ENCODE measurements at places on chromosomes 4 and X.
A peak's percentile ranks its signal among the peaks of the same experiment; 100 is the strongest.

DNA sequence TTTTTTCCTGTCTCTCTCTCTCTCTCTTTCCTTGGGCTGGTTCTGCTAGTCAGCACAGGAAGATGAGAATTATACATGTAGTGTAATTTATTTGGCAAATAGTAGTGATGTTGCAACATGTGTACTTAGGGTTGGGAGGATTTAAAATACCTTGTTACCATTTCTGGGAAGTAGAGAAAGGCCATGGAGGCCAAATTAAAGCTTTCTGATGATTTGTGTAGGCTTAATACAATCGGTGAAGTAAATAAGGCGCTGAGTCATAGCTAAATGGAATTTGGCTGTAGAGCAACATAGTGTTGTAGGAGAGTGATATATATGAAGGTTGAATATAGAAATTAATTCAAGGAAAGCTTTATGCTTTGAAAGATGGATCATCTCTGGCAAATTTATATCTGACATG lies 295.3 kb downstream of the GRID2 start:
- DNase-seq = no peak

- DNase-seq = no peak
Measured at GRCh38 chrX:340641-341423, 22.2 kb upstream of the GTPBP6 start.

DNA sequence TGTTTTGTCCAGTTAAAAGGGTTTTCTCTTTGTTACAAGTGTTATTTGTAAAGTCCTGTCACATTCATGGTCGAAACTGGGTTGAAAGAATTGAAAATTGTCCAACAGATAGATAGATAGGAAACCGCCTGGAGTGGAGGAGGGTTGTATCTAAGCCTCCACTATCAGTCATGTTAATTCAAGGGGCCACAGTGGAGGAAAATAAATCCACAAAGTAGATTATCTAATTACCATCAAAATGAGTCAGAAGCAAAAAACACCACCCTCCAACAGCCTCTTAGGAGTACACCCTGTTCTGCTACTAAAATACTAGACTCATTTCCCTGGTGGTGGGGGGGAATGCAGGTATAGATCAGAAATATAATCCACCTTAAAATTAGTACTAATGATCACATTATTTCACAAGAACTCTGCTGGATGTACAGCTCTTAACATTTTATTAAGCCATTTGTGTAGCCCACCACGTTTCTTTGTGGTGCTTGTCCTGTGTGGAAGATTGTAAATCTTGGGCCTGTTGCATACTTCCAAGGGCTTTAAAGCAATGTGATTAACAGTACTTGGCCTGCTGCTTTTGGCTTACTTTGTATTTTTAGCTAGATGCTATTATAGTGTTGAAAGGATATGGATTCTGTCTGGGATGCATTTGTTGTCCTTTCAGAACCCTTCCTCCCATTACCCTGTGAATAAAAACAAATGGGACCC lies 26.8 kb downstream of the RBBP7 start:
- no peak for DNase-seq

GRCh38 chr4:159169404-159170302 lies 66.8 kb downstream of the RAPGEF2 start:
- DNase-seq = no peak

- DNase-seq = no peak
Measured at GRCh38 chr4:134024251-134024650, 177.3 kb downstream of the PABPC4L start.

DNA sequence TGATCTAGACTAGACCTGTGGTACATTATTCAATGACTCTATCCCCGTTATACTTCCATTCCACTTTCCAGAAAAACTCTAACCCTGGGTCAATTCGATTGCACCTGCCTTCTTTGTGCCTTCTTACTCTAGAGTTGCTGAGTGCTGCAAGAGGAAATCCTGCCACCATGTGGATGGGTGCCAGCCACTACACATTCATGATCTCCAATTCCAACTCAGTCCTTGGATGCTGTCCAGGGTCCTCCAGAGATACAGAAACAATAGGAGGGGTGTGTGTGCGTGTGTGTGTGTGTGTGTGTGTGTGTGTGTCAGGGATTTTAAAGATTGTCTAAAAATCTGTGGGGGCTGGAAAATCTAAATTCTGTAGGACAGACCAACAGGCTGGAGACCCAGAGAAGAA lies 42.9 kb upstream of the INTS6L start:
- DNase-seq = peak; percentile 40

GRCh38 chrX:82141942-82142341 lies 940.0 kb downstream of the SH3BGRL start:
- peak; percentile 40 for DNase-seq

- no peak for DNase-seq
Measured at GRCh38 chrX:10310511-10310910, 153.7 kb downstream of the CLCN4 start.

- no peak for DNase-seq
Measured at GRCh38 chrX:131703646-131704045, 159.8 kb downstream of the OR13H1 start.

GRCh38 chrX:12076046-12076445 lies 62.2 kb upstream of the FRMPD4 start:
- no peak for DNase-seq

- DNase-seq = no peak
Measured at GRCh38 chr4:131430302-131430701, 1718.8 kb upstream of the PCDH10 start.

- peak; percentile 12 for DNase-seq
Measured at GRCh38 chrX:102154900-102155805, 624 bp downstream of the BEX5 start.

- DNase-seq = no peak
Measured at GRCh38 chrX:40267334-40268187, 169.8 kb upstream of the BCOR start.

DNA sequence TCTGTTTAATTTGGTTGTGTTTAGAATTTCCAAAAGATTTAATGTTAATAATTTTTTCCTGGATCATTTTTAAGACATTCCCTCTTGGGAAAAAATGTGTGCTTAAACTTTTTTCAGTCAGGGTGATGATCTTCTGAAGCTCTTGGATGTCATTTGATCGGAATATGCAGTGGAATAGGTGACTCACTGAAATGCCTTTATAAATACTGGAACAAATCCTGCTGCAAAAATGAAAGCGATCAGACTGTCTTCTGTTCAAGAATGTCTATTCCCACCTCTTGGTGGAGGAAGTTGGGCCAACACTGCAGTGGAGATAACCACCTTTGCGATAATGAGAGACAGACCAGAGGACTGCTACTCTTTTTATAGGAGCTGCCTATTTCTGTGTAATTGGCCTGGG lies 46.7 kb downstream of the LARP1B start:
- DNase-seq = no peak

GRCh38 chr4:52110171-52110570 lies 59.1 kb downstream of the SPATA18 start:
- no peak for DNase-seq

DNA sequence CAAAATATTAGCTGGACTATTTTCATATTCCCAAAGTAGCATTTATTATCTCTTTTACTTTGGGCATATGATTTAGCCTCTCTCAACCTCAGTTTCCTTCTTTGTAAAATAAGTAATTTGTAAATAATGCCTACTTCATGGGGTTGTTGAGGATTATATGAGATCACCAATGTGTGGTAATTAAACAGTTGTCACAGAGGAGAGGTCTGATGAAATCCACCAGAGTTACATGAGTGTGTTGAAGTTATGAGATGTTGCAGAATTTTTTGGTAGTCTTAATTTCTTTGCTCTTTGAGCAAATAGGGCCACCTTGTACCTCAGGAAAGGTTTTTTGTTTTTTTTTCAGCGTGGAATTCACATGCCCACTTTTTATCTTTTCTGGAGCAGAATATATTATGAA lies 1.4 kb downstream of the COX7B start:
- DNase-seq = no peak

DNA sequence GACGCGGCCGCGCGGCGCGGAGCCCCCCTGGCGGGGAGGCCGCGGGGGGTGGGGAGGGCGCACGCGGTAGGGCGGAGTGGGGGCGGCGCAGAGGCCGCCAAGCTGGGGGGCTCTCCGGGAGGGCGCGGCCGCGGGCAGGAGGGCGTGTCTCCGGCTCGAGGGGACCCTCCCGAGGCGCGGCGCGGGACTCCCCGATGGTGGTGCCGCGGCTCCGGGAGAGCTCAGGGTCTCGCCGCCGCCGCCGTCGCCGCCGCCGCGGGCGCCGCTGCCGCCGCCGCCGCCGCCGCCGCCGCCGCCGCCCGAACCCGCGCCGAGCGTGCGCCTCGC lies 165 bp upstream of the PTCHD1 start:
- DNase-seq = no peak

DNA sequence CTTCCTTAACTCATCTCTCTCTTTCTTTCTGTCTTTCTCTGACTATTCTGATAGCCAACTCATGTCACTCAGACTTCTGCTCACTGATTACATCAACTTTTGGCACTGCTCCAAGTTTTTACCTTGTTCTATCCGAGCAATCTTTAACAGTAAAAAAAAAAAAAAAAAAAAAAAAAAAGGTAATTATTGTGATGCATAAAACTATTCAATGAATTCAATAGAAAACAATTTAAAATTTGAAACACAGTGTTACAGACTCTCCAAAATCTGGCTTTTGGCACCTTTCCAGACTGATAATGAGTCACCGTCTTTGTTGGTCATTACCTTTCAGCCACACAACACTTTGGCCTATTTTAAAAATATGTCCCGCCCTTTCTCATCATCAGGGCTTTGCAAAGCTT lies 229.5 kb downstream of the GALNTL6 start:
- DNase-seq = no peak

GRCh38 chr4:37243722-37244582 lies 591 bp upstream of the NWD2 start:
- DNase-seq = no peak

GRCh38 chrX:150005027-150005426 lies 66.7 kb upstream of the EOLA2 start:
- DNase-seq = no peak

DNA sequence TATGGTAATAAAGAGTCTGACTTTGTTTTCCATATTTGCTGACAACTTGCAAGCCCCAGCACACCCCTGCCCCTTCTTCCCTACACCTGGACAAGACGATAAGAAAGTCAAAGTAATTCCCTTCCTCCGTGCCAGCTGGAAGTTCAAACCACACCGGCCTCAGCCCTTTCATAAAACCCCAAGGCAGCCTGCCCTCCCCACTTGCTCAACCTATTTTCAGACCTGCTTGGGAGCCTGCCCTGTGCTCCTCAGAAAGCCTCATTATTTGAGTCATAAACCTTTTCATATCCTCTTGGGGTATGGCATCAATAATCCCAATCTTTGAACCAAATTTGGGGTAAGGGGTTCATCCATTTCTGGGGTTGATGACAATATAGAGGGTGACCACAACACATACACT lies 29.5 kb downstream of the NIPAL1 start:
- no peak for DNase-seq

DNA sequence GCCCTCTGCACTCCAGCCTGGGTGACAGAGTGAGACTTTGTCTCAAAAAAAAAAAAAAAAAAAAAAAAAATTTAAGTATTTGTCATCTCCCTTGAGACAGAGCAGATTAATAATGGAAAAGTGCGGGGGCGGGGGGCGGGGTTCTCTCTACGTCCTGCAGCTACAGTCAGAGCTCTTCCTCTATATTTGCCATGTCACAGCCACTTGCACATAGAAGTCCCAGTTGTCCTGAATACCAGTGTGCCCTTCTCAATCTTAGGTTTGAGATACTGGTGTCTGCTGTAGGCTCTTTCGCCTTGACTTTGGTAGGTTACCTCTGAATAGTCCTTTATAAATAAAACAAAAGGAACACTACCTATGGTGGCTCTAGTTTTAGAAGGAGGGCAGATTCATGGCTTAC lies 237.8 kb upstream of the PGRMC2 start:
- DNase-seq = no peak

DNA sequence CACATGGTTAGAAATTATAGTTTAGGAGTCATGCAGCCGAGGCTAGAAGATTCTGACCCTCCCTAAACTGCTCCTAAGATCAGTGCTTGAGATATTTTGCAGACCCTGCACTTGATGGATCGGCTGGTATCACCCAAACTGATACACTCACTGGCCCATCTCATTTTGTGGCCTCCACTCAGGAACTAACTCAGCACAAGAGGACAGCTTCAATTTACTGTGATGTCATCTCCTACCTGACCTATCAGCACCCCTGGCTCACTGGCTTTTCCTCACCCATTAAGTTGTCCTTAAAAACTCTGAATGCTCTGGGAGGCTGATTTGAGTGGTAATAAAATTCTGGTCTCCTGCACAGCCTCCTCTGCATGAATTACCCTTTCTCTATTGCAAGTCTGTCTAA lies 450.9 kb downstream of the PCDH10 start:
- DNase-seq = no peak

DNA sequence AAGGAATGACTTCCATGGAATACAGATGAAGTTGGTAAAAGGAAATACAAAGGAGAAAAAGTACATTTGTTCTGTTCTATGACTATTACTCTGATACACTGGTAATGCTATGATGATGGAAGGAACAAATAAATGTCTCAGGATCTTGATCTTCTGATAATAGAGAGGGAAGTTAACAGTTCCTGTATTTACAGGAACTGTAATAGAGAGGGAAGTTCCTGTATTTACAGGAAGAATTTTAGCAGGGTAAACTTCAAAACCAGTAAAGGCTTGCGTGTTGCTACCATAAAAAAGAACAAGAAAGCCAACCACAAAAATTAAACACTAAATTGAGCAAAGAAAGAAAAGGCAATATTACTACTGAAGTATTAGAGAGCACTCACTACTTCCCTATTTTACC lies 91.7 kb upstream of the HPGD start:
- no peak for DNase-seq

DNA sequence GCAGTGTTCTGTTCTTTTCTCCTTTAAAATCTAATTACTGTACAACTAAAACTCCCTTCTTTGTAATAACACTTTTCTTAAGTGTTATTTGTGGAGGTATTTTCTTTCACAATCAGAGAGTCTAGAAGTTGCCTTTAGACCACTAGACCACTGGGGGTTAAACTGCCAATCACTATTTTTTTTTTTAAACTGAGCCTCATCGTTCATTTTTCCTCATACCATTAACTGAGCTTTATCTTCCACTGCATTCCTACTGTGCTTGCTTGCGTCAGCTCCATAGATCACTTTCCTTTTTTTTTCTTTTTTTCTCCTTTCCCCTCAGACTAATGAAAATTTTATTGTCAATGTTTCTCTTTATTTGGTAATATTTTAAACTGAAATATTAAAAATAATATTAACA lies 310.6 kb downstream of the PDHA2 start:
- no peak for DNase-seq
